Stomach (tissue), 19 donors: ENCODE measurements at places on chromosomes 1 and 21. TPM values are rescaled to one million over a fixed set of nuclear protein-coding genes. Genes with fewer than 3 reads are reported as not detected.

POGZ gene
- 121 TPM for total RNA-seq

TRNP1 gene
- 35.0 TPM for total RNA-seq

SFN gene
- total RNA-seq = 33.2 TPM

IL20 gene
- not detected for total RNA-seq

CELA3A gene
- total RNA-seq = not detected

TINAGL1 gene
- total RNA-seq = 173 TPM

LPAR3 gene
- not detected for total RNA-seq

NR0B2 gene
- 8.3 TPM for total RNA-seq

KIF17 gene
- not detected for total RNA-seq

GSTM1 gene
- not detected for total RNA-seq

RNF115 gene
- 18.3 TPM for total RNA-seq

C1orf21 gene
- 36.8 TPM for total RNA-seq

PLA2G2C gene
- not detected for total RNA-seq

TFF3 gene
- total RNA-seq = 488 TPM

PRELP gene
- 1.1 TPM for total RNA-seq

ILF2 gene
- 95.1 TPM for total RNA-seq

OPTC gene
- not detected for total RNA-seq

C4BPA gene
- not detected for total RNA-seq

SELENBP1 gene
- total RNA-seq = 196 TPM

TMEM125 gene
- total RNA-seq = 13.6 TPM

KRTAP10-5 gene
- total RNA-seq = not detected

JAM2 gene
- 18.4 TPM for total RNA-seq

MCOLN3 gene
- not detected for total RNA-seq

PDZK1 gene
- total RNA-seq = not detected

NDUFS2 gene
- 138 TPM for total RNA-seq

RGS7 gene
- total RNA-seq = 2.9 TPM

TTLL7 gene
- total RNA-seq = 25.5 TPM

PHLDA3 gene
- total RNA-seq = 11.7 TPM

LCE2A gene
- not detected for total RNA-seq

RGS4 gene
- total RNA-seq = not detected
